NCI-H1417 treated with DMSO at 0.1 percent for 48 hours (cell line): ENCODE measurements at places on chromosomes 16 and 17.

DNA sequence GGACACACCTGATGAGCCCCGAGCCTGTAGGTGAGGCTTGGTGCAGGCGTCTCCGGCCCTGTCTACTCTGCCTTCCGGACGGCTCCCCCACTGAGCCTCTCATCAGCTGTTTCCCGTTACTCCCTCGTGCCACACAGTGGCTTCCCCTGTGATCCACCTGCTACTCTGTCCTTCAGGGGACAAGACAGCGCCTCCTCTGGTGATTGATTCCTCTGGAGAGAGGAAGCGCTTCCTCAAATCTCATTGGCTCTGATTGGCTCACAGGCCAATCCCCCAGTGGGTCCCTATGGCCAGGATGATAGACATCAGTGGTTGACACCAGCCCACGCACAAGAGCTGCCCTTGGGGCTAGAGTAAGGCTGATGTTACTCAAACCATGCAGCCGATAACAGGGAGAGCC, 24.0 kb downstream of the RNF213 start:
- DNase-seq, result no peak

- no peak for DNase-seq
These were observed 60.7 kb downstream of the OR1D5 start for GRCh38 chr17:3002538-3003295.

GRCh38 chr17:7922845-7923628, 6.6 kb downstream of the KCNAB3 start:
- no peak for DNase-seq

DNA sequence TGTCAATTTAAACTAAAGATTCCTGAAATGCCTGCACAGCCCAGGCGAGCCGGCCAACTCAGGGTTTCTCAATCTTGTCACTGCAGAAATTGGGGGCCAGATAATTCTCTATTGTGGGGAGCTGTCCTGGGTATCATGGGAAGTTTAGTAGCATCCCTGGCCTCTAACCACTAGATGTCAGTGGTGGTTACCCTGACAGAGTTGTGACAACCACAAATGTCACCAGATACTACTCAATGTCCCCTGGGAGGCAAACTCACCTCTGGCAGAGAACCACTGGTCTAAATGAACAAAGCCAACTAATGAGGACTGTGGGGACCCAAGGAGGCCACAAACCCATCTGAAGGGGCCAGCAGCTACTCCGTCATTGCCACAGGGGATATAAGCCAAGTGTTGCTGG, 90.9 kb downstream of the MYH11 start:
- no peak for DNase-seq

DNA sequence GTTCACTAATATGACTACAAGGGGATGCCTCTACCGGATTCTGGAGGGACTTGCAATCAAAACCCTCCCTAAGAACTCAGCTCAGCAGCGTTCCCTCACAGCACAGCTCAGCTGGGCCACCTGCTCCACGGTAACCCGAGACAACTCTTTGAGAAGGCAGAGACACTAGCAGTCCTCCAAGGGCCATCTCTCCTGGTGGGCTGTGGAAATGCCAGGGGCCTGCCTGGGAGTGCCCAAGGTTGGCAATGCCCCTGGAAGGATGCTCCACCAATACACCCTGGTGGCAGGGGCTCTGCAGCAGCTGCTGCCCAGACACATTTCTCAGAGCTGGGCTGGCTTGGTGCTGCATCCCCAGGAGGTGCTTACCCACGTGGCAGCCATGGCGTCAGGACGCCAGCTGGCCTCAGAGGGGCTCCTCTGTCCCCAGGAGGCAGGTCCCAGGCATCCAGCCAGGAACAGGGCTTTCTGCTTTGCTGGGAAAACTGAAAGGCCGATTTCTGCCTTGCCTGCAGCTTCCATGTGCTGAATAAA, 16.5 kb downstream of the CDIP1 start:
- DNase-seq, result no peak

GRCh38 chr16:20349615-20350014, 2.9 kb downstream of the UMOD start:
- DNase-seq, result no peak

DNA sequence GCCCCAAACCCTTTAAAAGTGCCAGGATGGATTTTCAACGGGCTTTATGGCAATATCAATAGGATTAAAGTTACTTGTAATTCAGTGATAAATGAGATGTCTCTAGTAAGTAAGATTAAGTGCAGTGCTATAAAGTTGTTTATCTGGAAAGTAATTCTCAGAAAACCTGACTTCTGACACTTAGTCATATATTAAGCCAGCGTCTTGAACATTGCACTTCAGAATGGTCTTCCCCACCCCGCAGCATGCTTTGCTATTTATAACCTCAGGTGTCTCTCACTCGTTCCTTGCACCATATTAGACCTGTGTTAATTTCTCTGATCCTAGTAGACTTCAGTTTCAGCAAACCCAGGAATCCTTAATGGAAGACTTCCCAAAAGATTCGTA, 2.1 kb upstream of the MAF start:
- no peak for DNase-seq

- DNase-seq, result no peak
These were observed 8.4 kb upstream of the SREBF1 start for GRCh38 chr17:17845046-17845775.

DNA sequence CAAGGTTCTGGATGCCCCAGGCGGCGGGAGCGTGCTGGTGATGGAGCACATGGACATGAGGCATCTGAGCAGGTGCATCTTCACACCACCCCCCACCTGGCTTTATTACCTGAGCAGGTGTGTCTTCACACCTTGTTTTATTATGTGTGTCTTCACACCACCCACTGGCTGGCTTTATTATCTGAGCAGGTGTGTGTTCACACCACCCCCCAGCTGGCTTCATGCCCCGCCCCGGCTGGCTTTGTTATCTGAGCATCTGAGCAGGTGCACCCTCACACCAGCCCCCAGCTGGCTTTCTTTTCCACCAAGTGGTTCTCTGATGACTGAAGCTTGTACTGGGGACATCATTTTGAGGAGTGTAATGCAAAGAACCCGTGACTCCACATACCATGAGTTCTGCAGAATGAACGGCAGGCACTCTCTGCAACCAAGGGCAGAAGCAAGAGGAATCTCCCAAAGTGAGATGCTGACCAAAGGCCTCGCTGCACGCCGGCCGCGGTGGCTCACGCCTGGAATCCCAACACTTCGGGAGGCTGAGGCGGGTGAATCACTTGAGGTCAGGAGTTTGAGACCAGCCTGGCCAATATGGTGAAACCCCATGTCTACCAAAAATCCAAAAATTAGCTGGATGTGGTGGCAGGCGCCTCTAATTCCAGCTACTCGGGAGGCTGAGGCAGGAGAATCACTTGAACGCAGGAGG, 2.6 kb downstream of the FN3KRP start:
- no peak for DNase-seq

- DNase-seq, result no peak
These were observed 9.6 kb upstream of the WNT9B start for GRCh38 chr17:46841561-46842379.

GRCh38 chr17:78995022-78995760, 14.4 kb downstream of the CANT1 start:
- no peak for DNase-seq

DNA sequence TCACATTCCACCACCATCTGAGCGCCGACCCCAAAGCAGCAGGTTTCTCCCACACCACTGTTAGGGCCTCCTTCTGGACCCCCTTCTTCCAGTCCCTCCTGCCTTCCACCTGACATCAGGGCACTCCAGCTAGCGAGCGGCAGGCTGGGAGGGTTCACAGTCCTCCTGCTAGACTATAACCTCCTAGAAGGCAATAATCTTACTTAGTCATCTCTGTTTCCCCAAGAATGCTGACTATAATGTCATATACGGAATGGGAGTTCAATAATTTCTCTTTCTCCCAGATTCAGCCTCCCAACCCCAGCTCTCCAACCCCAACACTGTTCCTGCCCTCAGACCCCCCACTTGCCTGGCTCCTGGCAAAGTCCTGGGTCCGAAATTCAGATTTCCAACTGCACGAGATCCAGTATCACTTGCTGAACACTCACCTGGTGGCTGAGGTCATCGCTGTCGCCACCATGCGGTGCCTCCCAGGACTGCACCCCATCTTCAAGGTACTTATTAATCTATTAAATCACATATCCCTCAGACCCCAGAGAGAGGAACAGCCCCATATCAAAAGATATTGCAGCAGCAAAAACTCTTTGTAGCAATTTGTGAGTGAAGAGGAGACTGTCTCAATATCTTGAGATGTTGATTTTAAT, 5.6 kb downstream of the ALOX12 start:
- no peak for DNase-seq

DNA sequence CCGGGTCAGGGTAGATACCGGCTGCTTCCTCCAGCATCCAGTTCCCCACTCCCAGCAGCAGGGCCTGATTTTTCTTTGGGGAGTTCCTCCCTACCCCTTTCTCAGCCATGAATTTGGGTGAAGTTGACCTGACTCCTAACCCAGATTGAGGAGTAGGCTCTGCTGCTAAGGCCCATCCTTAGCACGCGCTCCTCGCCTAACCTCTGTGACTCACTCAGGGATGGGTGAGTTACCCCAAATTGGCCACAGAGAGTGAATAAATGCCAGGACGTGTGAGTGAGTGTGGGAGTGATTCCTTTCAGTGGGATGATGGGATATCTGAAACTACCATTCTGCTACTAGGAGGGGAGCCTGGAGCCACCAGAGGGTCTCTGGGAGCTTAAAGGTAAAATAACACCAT, 28.9 kb upstream of the ABCC12 start:
- no peak for DNase-seq

DNA sequence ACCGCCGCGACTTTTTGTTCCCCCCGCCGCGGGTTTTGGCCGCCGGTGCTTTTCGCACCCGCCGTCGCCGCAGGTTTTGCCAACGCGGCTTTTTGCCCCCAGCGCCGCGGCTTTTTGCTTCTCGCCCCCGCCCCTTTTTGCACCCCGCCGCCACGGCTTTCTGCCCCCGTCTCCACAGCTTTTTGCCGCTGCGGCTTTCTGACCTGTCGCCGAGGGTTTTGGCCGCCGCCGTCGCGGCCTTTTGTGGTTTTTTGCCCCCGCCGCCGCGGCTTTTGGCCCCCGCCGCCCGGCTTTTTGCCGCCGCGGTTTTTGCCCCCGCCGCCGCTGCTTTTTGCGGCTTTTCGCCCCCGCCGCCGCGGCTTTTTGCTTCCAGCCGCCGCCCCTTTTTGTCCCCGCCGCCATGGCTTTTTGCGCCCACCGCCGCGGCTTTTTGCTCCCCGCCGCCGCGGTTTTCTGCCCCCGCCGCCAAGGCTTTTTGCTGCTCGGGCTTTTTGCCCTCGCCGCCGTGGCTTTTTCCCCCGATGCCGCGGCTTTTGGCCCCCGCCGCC, 151.1 kb downstream of the KCNJ18 start:
- DNase-seq, result no peak

- no peak for DNase-seq
These were observed 12.0 kb downstream of the ERN2 start for GRCh38 chr16:23701045-23701444.

DNA sequence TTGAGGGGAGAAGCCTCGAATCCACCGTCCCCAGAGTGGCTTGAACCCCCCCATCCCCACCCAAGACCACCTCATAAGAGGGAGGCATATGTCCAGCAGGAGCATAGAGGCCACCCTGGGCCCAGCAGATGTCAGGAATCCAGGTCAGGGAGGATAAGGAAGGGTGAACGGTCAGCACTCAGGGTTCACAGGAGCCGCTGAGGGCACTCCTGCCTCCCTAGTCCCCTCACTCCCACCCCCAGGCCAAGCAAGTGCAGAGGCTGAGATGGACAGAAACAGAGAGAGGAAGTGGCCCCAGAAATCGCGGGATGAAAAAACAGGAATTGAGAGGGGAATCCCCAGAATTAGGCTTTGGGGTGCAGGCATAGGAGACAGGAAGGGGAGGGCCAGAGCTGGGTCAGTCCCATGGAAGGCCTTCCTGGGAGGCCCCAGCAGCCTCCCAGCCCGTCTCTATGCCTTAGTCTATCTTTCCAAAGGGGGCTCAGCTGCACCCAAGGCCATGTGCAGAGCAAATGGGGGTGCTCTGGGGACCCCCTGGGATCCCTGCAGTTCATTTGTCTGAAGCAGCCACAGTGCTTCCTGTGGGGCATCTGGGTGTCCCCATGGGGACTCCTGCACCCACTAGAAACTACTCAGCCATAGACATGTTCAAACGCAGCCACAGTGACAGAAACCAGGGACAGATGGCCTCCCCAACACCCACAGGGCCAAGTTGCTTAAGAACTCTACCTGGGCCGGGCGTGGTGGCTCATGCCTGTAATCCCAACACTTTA, 1.7 kb downstream of the CMTM3 start:
- DNase-seq, result no peak
